ENCODE measurements at places on chromosomes 4 and X.

GRCh38 chr4:175071123-175071522, 153.0 kb downstream of the ADAM29 start:
- DNase-seq = no peak

- DNase-seq = no peak
Measured at GRCh38 chrX:78102091-78102490, 2.0 kb upstream of the PGK1 start.

DNA sequence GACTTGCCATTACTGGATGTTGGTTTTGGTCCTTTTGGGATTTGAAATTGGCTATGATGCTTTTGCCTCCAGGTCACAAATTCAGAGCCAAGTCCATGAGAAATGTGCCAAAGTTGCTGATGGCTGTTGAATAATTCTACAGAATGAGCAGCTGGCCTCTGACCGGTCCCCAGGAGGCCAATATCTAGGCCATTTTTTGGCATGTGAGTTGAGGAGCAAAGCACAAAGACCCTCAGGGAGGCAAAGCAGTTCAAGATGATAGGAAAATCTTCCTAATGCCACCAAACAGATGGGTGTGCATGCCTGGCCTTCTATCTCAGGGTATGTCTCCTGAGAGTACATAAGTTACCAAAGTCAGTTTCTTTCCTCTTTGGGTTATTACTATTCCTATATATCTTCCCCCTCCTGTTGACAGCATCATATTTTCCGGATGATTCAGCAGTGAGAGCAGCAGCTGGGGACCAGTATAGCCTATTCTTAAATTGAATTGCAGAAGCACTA, 44.4 kb downstream of the SEL1L3 start:
- no peak for DNase-seq

DNA sequence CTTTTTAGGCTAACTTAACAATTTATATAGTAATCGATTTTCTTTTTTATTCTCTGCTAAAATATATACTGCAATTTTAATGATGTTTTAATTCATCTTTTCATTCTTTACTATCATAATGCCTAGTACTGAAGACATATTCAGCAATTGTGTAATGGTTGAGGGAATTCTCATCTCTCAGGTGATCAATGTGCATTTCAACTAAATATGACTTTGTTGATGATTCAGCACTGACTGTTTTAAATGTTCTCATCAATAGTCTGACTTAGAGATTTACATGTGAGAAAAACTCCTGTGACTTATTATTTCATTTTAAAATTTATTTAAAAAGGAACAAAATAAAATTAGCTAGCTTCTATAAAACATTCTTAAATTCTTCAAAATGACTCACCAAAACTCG, 1450.3 kb downstream of the STIM2 start:
- no peak for DNase-seq

GRCh38 chr4:5972571-5972970, 45.7 kb downstream of the C4orf50 start:
- no peak for DNase-seq

DNA sequence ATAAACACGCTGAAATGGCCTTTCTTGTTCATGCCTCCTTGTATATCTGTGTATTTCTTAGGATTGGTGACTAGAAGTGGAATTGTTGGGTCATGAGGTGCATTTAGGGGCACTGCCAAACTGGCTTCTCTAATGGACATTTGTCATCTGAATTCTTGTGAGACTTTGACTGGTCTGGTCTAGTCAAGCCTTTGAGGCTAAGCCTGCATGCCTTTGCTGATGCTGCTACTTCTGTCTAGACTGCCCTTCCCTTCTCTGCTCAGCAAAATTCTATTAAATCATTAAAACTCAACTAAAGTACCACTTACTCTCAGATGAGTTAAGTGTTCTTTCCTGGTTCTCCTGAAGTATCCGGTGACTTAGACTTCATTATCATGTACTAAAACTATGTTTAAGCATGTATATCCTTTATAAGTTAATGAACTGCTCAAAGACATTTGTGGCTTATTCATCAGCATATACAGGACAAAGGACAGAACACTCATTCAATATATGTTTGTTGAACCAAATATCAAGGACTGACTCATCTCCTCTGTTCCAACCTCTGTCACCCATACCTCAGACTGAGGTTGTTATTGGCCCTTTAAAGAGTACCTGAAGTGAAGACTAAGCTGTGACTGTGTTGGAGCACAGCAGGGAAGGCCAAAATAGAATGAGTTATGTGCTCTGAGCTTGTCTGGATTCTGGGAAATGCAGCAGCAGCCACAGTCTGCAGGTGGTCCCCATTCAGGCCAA, 9.0 kb downstream of the TCEAL1 start:
- no peak for DNase-seq

Data from heart left ventricle (tissue), 16 donors.